ENCODE measurements at places on chromosomes 3 and 15.

DNA sequence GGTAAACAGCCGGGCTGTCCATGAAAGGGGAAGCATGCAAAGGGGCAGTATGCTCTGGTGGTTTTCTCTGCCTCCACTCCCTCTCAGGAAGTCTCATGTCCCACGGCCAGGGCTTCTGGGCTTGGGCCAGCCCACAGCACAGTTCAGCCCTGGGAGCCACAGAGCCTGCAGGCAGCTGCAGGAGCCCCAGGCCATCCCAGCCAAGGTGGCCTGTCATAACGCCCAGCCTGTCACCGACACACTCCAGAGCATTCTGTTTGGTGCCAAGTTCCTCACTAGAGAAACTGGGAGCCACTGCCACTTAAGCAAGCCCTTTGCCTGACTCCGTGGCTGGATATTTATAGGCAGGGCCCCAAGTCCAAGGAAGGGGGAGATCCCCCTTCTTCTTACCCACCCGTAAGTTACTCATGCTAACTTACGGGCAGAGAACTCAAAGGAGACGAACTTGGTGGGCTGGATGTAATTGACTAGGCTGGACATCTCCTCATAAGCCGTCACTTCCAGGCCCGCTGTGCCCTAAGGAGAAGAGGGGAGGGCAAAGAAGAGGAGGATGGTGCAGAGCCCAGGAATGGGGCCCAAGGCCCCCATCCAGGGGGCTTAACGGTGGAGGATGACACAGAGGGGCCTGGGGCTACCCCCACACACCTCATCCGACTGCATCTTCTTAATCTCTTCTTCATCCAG lies 11.7 kb downstream of the PLCB2 start:
- no peak for DNase-seq

- DNase-seq = no peak
Measured at GRCh38 chr3:189496375-189497138, 134.6 kb upstream of the TP63 start.

GRCh38 chr3:120855665-120856437 lies 52.2 kb upstream of the STXBP5L start:
- peak; percentile 2 for DNase-seq

GRCh38 chr3:8451696-8452095 lies 49.9 kb upstream of the LMCD1 start:
- peak; percentile 87 for DNase-seq

- DNase-seq = no peak
Measured at GRCh38 chr3:193879864-193880242, 256.1 kb upstream of the HES1 start.
